Activated naive CD4-positive, alpha-beta T cell treated with anti-CD3 and anti-CD28 coated beads for 36 hours (primary cell): ENCODE measurements at places on chromosomes 2 and 18.

DNA sequence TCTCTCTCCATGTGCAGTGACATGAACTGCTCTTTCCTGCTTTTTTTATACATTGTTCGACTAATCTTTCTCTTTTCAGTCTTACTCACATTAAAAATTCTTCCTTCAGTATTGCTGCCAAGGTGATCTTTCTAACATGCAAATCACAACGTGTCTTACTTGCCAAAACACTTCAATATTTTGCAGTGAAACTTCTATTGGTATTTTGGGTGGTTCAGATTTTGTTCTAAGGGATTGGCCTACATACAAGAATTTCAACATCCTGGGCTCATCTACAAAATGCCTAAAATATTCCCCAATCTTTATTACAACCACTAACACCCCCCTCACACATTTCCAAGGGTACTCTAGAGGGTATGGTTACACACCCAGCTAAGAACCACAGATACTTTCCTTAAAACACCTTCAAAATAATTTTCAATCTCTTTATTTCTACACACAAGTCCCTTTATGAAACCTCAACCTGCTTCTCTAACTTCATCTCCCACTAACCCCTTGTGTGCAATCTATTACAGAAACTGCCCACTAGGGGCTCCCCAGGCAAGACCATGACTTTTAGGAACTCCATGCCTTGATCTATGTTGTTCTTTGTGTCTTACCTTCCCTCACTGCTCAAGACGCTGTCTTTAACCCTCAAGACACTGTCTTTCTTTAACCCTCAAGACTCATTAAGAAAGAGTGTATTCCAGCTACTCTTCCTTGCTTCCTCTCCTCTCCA lies 50.9 kb downstream of the COL3A1 start:
- no peak for DNase-seq

DNA sequence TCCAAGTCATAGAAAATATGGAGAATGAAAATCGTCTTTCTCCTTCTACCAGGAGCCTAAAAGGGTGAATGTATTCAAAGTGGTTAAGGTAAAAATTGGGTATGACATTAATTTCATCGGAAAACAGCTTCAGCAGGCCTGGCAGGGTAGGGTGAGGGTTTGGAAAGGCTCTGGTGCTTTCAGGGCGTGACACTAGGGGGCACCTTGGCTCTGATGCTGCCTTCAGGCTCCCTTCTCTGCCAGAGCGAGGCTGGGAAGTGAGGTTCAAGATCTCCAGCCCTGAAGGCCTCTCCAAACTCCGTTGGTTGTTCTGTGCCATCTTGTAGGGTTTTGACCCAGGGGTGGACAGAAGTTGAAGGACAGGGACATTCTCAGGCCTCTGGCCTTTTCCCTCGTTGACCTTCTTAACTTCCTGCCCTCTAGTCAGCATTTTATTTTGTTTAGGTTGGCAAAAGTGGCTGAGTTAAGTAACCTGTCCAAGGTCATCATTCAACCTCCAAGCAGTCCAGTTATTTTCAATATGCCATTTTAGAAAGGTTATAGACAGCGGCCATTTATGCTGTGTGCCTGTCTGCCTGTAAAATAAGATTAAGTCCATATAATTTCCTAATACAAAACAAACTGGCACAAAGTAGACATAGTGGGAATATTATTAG lies 40.3 kb downstream of the EML6 start:
- peak; percentile 53 for DNase-seq

- no peak for DNase-seq
These were observed 984.5 kb downstream of the TSN start for GRCh38 chr2:122739732-122740593.

GRCh38 chr2:33278245-33278943 lies 198.1 kb upstream of the RASGRP3 start:
- DNase-seq = no peak

GRCh38 chr2:162300266-162300665 lies 18.2 kb downstream of the IFIH1 start:
- DNase-seq = no peak

- DNase-seq = no peak
These were observed 37.8 kb downstream of the FAM168B start for GRCh38 chr2:131055169-131056065.

GRCh38 chr2:120912101-120912985 lies 176.7 kb downstream of the GLI2 start:
- no peak for DNase-seq

DNA sequence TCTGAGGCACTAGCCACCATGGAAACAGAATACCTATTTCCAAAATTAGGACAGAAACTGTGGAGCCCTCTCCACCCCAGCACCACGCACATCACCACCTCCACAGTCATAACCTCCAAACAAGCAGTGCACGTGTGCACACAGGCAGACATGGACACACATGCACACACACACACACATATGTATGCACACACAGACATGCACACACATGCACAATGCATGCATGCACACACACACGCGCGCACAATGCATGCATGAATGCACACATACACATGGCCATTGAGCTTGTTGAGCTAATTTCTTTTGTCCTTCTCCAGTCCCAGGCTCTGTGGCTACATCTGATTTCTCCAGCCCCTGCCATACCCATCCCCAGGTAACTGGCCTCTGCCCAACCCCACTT lies 161.6 kb upstream of the EPB41L3 start:
- DNase-seq = no peak

DNA sequence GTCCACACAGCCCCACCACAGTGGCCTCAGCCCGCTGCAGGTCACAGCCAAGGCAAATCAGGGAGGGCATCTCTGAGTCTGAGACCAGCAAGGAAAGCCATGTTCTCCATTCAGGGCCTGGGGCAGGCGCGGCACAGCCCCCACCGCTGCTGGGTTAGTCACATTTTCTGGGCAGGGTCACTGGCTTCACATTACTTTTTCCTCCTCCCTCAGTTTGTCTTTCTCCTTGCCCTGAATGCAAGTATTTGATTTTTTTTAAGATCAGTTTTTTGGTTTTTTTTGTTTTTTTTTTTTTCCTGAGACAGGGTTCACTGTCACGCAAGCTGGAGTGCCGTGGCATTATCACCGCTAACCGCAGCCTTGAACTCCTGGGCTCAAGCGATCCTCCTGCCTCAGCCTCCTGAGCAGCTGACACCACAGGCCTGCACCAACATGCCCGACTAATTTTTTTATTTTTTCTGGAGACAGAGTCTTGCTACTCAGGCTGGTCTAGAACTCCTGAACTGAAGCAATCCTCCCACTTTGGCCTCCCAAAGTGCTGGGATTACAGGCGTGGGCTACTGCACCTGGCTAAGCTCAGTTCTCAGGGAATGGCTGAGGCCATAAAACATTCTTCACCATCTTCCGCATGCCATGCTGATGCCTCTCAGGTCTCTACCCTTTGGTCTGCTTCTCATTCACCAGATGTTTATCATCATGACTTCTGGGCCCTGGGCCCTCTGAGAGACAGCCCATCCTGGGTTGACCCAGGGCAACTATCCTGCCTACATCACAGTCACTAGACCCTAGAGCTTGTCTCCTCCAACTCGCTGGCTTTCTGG lies 628 bp upstream of the CAPG start:
- DNase-seq = no peak

GRCh38 chr2:176068419-176068832 lies 15.3 kb downstream of the EVX2 start:
- DNase-seq = no peak

- DNase-seq = no peak
These were observed 10.1 kb downstream of the SP9 start for GRCh38 chr2:174344716-174345461.

- DNase-seq = no peak
These were observed 393.0 kb upstream of the SALL3 start for GRCh38 chr18:78586586-78586985.

GRCh38 chr2:161992531-161992930 lies 81.5 kb downstream of the DPP4 start:
- peak; percentile 80 for DNase-seq

DNA sequence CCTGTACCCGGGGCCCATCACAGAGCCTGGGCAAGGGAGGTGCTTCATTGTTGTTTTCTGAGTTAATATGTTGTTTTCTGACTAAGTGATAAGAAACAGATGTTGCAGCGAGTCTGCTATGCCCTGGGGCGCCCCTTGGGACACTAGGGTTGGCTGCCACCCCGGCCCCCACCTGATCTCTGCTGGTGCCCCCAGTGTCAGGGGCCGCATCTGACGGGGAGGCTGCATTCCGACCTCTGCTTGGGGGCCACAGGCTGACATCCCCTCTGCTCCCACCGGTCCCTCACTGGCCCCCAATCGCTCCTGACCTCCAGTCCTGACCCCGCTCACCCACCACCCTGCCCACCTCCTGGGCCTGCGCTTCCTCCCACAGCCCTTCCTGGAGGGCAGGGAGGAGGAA lies 65.9 kb downstream of the LONRF2 start:
- DNase-seq = no peak
